NCI-H510A treated with DMSO at 0.1 percent for 48 hours (cell line): ENCODE measurements at places on chromosomes 12 and 14.

DNA sequence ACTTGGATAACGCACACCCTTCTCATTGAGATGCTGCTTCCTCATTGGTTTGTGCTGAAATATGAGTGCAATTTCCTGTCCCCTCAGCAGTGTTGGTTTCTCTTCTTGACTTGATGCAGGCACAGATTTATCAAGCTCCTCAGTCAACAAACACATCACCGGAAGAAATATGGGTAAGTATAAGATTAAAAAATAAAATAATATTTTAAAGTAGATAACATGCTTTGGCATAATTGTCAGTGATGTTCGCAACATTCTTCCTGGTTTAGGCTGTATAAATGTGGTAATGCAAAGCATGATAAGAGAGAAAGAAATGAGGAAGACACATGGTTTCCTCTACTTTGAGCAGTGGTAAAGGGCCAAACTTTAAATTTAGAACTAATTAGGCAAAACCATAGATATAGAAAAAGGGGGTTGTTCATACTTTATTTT is at the start of gene GPR65:
TSS of gene GPR65 (plus strand) at position 86 of the 432 bp plus-strand sequence. CDS start 5,713 bp downstream, outside the sequence.
- DNase-seq = no peak

GRCh38 chr14:20681348-20682126 is 2.8 kb upstream of the RNASE4 start:
- DNase-seq = peak; percentile 14

- DNase-seq = no peak
Observed at GRCh38 chr14:105087963-105088811, 23.0 kb upstream of the GPR132 start.

DNA sequence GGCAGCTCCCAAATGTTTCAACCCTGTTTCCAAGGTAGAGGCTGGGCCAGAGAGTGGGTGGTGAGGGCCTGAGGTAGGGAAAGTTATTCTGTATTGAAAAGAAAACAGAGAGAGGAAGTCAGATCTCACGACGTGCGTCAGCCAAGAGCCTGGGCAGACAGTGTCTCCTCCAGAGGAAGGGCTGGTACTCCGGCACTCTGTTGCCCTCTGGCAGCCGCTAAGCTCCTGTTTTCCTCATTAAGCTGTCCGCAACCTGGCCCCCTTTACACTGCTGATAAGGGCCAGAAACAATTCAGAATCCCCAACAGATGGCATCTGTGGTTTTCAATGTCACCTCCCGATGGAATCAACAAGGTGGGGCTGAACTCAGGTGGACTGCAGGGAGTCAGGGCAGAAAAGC is 26.0 kb upstream of the LTBP2 start:
- DNase-seq = no peak

GRCh38 chr14:91253795-91254323 is 9.4 kb upstream of the GPR68 start:
- DNase-seq = no peak
